ENCODE measurements at places on chromosomes 7 and 10. TPM values are rescaled to one million over a fixed set of nuclear protein-coding genes. Genes with fewer than 3 reads are reported as not detected.

Gene TMEM26
- polyA plus RNA-seq = 0.03 TPM

Gene CRHR2
- 1.1 TPM for polyA plus RNA-seq

Gene GPC2
- 0.30 TPM for polyA plus RNA-seq

Gene CYP3A4
- polyA plus RNA-seq = 0.22 TPM

Gene MEST
- 410 TPM for polyA plus RNA-seq
